GM06990 (cell line): ENCODE measurements at places on chromosomes 16 and 17.

- DNase-seq, result no peak
Measured at GRCh38 chr16:4702466-4702808, 9.1 kb downstream of the NUDT16L1 start.

- DNase-seq, result no peak
Measured at GRCh38 chr16:2205967-2206313, 686 bp downstream of the MLST8 start.

DNA sequence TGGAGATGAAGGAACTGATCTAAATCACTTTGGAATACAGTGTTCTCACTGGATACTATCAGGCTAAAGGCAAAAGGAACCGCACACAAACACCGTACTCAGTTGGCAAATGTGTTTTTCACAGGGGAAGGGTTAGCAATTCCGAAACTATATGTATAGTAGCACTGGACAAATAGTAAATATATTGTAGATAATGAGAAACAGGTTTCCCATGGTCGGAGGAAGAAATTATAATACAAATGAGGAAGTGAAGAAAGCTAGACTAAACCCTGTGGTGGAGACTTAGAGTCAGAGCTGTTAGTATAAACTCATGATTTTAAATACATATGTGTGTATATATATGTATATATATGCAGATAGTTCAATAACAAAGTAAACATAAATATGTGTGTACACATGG is 414.1 kb upstream of the SALL1 start:
- no peak for DNase-seq

- DNase-seq, result no peak
Measured at GRCh38 chr16:84704253-84704652, 4.5 kb downstream of the USP10 start.

DNA sequence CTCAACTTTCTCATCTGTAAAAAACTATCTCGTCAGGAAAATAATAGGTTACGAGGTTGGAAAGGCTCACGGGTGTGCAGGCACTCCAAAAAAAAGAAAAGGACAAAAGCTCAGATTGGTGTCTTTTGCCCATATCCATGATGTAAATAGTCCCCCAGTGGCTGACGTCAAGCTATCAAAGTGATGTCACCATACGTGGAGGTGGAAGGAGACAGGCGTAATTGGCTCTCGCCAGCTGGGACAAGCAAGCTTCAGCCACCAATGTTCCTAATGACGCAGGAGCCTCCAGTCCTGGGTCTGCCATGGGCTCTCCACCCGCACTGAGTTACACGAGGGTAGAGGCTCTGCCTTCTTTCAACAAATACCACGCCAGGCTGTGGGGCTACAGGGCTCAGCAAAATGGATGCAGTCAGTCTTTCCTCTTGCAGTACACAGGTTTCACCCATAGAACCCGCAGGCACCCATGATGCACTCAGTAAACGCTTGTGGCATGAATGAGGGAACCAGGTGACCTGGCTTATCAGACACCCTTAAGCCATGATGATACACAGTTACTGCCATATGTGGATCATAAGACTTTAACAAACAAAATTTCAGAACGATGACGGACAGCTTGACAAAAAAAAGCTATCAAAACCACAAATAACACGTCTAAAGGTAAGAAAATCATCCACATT is 50.5 kb downstream of the COTL1 start:
- DNase-seq, result no peak

DNA sequence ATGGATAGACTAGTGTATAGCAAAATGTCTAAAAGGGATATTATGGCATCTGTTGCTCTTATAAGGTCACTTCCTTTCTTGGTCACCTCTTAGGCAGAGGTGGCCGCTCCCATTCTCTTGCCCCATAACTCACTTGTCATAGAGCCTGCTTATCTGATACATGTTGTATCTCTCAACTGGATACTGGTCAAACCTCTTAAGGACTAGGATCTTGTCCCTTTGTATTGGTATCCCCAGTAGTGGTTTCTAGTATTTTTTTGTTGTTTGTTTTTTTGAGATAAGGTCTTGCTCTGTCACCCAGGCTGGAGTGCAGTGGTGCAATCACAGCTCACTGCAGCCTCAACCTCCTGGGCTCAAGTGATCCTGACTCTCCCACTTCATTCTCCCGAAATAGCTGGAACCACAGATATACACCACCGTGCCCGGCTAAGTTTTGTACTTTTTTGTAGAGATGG is 27.0 kb downstream of the ZSWIM7 start:
- DNase-seq, result no peak

DNA sequence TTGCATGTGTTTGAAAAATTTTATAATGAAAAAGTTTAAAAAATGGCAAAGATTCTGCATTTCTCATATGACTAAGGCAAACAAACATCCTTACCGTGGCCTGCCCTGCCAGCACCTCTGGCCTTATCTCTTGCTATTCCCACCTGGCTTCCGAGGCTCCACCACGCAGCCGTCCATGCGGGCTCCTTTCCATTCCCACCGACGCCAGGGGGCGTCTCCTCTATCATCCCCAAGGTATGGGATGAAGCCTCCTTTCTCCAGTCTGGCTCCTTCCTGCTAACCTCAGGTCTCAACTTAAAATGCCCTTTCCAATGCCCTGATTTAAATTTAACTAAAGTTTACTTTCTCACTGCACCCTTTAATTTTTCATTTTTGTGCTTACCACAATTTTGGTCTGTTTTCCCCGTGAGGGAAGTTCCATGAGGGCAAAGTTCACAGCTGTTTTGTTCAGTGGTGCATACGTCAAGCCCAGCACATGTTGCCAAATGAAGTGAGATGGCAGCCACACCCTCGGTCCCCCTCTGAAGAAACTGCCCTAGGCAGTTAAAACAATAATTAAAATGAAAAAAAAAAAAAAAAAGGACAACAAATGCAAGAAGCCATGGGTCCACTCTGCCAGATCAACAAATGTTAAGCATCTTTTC is 13.3 kb upstream of the SDK2 start:
- DNase-seq, result no peak

DNA sequence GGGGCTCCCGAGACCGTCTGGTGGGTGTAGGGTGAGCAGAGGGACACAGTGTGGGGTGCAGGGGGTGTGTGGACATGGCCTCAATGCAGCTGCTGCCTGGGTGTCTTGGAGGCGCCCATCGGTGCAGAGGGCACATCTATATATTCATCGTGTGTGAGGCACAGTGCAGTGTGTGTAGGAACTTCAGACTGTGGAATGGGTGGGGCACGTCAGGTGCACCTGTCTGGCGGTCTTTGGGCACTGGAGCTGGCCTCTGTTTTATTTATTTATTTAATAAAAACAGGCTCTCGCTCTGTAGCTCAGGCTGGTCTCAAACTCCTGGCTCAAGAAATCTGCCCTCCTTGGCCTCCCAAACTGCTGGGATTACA is 16.8 kb downstream of the LASP1 start:
- DNase-seq, result no peak

DNA sequence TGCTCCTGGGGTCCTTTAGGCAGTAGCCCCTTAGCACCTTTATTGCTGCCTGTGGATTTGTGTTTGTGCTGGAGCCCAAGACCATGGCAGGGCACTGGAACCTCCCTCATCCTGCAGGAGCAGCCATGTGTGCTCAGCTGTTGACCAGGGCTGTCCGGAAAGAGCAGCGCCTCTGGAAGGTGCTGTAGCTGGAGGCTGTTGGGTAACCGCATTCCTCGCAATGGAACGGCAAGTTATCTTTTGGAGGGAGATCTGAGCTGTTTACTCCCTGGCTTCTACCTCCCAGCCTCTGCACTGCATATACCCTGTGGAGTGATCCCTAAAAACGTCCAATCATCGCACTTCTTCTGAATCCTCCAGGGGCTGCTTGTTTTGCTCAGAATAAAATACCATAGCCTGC is 291.0 kb downstream of the SNX29 start:
- no peak for DNase-seq

GRCh38 chr17:68205808-68206720 is 41.8 kb upstream of the AMZ2 start:
- DNase-seq, result peak; percentile 53

DNA sequence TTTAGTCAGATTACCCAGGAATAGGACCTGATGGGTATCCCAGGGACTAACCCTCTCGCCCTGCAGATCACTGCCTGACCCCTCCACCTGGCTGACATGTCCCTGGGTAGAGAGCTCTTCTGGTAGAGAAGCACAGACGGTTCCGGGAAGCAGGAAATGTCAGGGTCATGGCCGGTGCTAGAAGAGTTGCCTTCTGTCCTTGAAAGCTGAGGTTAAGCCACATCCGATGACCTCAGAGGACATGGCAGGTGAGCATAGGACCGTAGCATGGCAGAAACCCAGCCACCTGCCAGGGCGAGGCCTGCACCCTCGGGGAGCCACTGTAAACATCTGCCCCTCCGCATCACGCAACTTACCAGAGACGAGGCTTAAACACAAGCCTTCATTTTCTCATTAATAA is 483.7 kb downstream of the SOX9 start:
- no peak for DNase-seq

DNA sequence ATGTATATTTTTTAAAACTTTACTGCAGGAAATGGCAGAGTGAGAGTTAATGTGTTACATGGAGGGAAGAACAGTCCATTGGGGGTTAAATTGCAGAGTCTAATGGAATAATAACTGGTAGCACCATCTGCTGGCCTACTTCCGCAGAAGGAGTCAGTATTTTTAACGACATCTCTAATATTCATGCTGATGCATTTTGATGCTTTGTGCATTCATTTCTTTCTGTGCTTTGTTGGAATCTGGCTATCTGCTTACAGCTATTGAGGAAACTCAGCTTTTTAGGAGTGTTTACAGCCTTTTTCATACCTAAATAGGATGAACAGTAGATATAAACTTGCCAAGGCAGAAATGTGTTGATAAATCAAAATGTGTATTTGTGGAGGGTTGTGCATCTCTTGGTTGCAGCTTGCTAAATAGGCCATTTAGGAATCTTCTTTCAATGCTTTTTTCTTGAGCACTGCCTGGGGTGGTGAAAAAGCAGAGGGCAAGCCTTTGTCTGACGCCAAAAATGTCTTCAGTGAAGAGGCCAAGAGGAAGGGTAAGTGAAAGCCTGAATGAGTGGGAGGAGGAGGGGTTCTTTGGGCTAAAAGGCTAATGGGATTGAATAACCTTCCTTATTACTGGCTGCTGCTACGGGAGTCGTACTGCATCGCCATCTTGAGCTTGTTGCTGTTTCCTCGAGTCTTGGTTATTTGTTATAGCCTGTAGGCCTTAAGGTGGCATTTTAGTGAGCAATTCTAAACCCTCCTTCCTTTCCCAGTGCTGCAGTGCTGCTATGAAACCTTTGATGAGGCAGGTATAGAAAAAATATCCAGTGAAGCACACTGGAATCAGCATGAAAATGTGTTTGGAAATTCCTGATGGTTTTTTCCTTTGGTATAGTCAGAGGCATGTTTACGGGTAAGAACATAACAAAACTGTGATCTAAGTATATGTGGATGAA is 153.3 kb downstream of the CHD9 start:
- peak; percentile 62 for DNase-seq

DNA sequence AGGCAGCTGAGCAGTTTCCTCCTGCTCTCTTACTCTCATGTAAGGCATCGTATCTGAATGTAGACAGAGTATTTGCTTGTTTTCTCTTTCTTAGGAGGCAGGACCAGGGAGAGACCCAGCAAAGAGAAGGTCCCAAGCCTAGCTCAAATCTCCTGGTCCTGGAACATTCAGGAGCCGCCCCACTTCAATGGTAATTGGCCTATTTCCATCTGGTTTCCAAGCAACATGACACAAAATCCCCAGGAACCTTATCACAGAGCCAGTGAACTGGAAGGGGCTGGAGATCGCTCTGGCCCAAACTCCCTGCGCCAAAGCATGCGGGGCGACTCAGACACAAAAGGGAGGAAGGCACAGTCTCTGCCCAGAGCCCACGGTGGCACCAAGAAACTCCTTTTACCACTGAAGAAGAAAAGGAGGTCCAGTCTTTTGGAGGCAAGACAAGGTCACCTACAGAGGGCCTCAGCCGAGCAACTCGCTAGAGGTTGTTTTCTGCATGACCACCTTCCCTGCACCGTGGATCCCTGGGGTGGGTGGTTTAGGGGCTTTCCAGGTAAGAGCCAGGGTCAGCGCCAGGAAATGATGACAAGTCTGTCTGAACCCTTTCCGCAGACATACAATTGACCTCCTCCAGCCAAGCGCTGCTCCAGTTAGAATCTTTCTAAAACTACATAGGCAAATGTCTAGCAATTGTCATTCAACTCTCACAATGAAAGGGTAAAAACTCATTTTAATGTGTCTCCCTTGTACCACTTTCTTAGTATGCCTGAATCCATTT is 394.7 kb downstream of the SOX9 start:
- peak; percentile 62 for DNase-seq

DNA sequence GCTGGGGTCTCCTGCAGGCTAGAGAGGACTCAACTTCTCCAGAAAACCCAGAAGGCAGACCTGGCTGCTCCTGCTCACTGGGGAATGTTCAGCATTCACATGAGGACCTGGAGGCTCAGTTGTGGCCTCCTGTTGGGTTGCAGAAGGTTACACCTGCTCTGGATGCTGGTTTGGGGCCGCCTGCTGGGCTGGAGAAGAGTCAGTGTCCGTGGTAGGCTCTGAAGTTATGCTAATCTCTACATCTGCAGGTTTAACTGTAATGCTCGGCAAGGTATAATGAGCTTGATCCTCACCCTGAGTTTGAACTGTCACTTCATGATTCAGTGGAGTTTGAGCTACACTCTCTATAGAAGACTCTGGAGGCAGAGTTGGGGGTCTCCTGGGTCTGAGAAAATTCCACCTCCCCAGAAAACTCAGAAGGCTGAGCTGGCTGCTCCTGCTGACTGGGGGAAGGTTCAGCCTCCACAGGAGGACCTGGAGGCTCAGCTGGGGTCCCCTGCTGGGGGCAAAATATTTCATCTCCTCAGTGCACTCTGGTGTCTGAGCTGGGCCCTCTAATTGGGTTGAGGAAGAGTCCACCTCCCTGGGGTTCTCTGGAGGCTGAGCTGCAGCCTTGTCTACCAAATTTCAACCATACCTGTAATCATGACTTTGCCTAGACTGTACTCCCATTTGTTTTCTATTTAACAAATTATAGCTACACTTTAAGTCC is 23.5 kb downstream of the RDM1 start:
- DNase-seq, result no peak

- no peak for DNase-seq
Measured at GRCh38 chr17:1783834-1784611, 22.2 kb downstream of the SERPINF1 start.

GRCh38 chr17:31313982-31314781 is at the start of gene EVI2B:
EVI2B (minus strand) TSS chr17:31314054; CDS start chr17:31305609, 8,445 bp downstream.
- DNase-seq, result peak; percentile 80

GRCh38 chr17:343211-343610 is 9.4 kb downstream of the RPH3AL start:
- no peak for DNase-seq

GRCh38 chr16:85716022-85716679 is 27.4 kb upstream of the GINS2 start:
- no peak for DNase-seq

GRCh38 chr17:66673668-66674276 is 161.1 kb upstream of the CACNG5 start:
- no peak for DNase-seq

- no peak for DNase-seq
Measured at GRCh38 chr16:67526149-67526791, 2.4 kb upstream of the RIPOR1 start.

DNA sequence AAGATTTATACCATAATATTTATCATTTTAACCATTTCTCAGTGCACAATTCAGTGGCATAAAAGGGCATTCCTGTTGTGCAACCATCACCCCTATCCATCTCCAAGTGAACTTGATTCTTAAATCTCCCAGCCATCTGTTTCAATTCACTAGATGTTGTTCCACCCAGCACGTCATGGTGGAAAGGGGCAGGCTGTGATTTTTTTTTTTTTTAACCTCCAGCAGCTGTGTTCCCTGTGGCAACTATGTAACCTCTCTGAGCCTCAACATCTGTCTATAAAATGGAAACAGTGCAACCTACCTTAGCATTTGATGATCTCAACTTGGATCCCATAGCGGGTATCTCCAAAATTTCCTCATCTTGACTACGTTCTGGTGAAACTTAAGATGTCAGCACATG is 604.5 kb downstream of the WWOX start:
- DNase-seq, result no peak
